ENCODE measurements at places on chromosomes 5 and 9. TPM values are rescaled to one million over a fixed set of nuclear protein-coding genes. Genes with fewer than 3 reads are reported as not detected.

- DNase-seq, result no peak
- no peak overlapping the region for H3K4me3 ChIP-seq
- no peaks in the 10 kb centered on the region for H3K27me3 ChIP-seq
- H3K4me1 ChIP-seq, result no peaks in the 10 kb centered on the region
- H3K27ac ChIP-seq, result no peak overlapping the region
- H3K36me3 ChIP-seq, result no peaks in the 10 kb centered on the region
These were observed 66.0 kb downstream of the AOPEP start for GRCh38 chr9:94792511-94792910.

DNA sequence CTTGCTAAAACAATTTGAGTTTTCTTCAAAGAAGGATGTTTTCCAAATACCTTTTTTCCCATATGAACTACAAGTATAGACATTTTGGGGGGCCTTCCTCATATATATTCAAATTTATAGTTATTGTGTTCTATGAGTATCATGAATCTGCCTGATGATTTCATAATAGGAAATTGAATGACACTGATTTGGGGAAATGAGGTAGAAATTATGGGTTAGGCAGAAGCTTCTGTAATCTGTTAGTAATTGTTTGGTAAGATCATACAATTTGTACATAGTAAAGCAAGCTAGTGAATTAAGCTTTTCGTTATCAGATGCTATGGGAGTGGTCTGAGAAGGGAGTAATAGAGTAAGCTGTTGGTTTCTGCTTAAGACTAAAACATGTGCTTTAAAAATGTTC is 98.0 kb downstream of the TRIO start:
- DNase-seq, result no peak
- H3K4me3 ChIP-seq, result no peak overlapping the region
- H3K4me1 ChIP-seq, result no peaks in the 10 kb centered on the region
- H3K27me3 ChIP-seq, result no peaks in the 10 kb centered on the region
- H3K36me3 ChIP-seq, result no peaks in the 10 kb centered on the region
- no peak overlapping the region for H3K27ac ChIP-seq

DNA sequence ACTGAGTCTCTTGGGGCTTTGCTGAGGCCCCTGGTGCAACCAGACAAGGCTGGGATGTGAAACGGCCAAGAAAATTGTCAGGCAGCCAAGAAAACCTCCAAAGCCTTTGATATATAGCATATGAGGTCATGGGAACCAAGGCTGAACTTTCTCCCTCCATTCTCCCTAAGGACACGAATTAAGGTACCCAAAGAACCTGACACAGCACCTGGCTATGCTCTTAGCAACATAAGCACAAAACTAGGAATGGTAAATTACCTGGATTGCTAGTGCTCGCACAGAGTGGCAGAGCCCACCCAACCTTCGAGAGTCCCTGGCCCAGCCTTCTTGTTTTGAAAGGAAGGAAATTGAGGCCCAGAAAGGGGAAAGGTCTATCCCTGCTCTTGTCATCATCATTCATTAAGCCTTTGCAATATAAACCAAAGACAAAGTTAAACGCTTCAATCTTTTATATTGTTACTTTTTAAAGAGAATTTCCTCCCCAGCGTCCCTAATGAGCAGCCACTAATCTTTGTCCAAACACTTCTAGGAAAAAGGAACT is 220.0 kb upstream of the NR4A3 start:
- no peak overlapping the region for H3K27ac ChIP-seq
- H3K36me3 ChIP-seq, result no peaks in the 10 kb centered on the region
- no peaks in the 10 kb centered on the region for H3K4me1 ChIP-seq
- H3K4me3 ChIP-seq, result no peak overlapping the region

DNA sequence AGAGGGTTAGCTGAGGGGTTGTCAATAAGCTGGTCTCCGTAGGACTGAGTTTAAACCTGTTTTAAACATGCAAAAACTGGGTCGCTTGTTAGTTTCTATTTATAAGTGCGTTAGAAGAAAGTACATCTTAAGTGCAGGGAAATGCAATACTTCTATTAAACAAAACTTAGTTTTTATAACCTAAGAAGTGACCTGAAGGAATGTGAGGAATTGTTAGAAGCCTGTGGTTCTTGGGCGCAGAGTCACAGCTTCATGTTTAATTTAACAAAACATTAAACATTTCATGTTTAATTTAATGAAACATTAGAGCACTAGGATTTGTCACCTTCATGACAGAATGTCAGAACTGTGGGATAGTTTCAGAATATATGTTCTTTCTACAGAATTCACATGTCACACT is 469.2 kb upstream of the WWC1 start:
- H3K27ac ChIP-seq, result no peak overlapping the region
- DNase-seq, result no peak
- H3K4me3 ChIP-seq, result no peak overlapping the region
- H3K36me3 ChIP-seq, result no peaks in the 10 kb centered on the region
- H3K27me3 ChIP-seq, result no peaks in the 10 kb centered on the region
- H3K4me1 ChIP-seq, result no peaks in the 10 kb centered on the region

- no peak overlapping the region for H3K4me3 ChIP-seq
- DNase-seq, result no peak
- no peaks in the 10 kb centered on the region for H3K36me3 ChIP-seq
- H3K4me1 ChIP-seq, result no peaks in the 10 kb centered on the region
These were observed 43.5 kb upstream of the RASGRF2 start for GRCh38 chr5:80916676-80917075.

GRCh38 chr9:72278959-72279358 is 86.0 kb downstream of the ZFAND5 start:
- no peaks in the 10 kb centered on the region for H3K4me1 ChIP-seq
- no peak overlapping the region for H3K4me3 ChIP-seq

ABLIM3 gene
- total RNA-seq, result not detected

DENND4C gene
- 71.8 TPM for total RNA-seq

CSF1R gene
- 2.9 TPM for total RNA-seq

PRDM9 gene
- not detected for total RNA-seq

GRCh38 chr5:138985683-138986082 is 110.5 kb upstream of the LRRTM2 start:
- H3K27me3 ChIP-seq, result no peaks in the 10 kb centered on the region
- H3K27ac ChIP-seq, result no peak overlapping the region
- H3K4me3 ChIP-seq, result no peak overlapping the region
- H3K4me1 ChIP-seq, result peaks cover 19% of the 10 kb centered on the region

MSMP gene
- total RNA-seq, result not detected

- no peaks in the 10 kb centered on the region for H3K4me1 ChIP-seq
- H3K4me3 ChIP-seq, result no peak overlapping the region
- no peaks in the 10 kb centered on the region for H3K36me3 ChIP-seq
- DNase-seq, result no peak
These were observed 433.4 kb downstream of the TMEM38B start for GRCh38 chr9:106127776-106128175.

LVRN gene
- total RNA-seq, result not detected

DNA sequence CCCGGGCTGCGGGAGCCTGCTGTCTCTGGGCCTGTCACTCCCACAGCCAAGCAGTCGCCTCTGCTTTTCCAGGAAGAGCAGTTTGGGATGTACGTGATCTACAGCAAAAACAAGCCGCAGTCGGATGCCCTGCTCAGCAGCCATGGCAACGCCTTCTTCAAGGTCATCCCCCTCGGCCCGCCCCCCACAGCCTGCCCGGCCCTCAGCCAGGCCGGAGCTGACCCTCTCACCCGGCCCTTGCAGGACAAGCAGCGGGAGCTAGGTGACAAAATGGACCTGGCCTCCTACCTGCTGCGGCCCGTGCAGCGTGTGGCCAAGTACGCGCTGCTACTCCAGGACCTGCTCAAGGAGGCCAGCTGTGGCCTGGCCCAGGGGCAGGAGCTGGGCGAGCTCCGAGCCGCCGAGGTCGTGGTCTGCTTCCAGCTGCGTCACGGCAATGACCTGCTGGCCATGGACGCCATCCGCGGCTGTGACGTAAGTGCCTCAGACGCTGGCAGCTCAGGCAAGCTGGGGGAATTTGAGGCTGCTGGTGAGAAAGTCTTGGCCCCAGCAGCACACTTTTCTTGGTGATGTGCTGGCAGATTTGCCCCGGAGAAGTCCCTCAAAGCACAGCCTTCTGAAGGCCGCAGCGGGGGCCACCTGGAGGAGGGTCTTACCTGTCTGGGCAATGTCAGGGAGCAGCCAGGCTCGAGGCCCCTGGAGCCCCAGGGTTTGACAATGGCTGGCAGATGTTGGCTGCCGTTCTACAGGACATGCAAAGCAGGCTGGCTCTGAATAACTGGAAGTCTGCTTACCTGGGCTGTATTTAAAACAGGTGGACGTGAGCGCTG is 20.1 kb upstream of the LRRC14B start:
- no peaks in the 10 kb centered on the region for H3K27me3 ChIP-seq
- no peaks in the 10 kb centered on the region for H3K4me1 ChIP-seq
- no peak overlapping the region for H3K4me3 ChIP-seq
- no peak overlapping the region for H3K27ac ChIP-seq

DNA sequence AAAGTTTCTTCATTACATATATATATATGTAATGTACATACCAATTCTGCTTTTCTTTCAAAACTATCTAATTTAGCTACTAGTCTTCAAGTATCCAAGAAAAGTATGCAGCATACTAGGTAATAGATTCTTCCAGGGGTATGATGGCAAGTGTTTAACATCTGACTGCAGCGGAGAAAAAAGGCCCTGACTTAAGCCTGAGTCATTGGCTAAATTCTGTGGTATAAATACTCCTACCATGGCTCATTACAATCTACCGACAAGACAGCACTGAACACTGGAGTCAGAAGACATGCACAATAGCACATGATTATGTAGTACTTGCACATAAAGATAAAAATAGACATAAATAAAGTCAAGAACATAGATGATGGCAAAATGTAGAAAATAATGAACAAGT is 439.9 kb downstream of the BRINP1 start:
- DNase-seq, result no peak
- H3K36me3 ChIP-seq, result no peaks in the 10 kb centered on the region
- no peaks in the 10 kb centered on the region for H3K4me1 ChIP-seq
- H3K4me3 ChIP-seq, result no peak overlapping the region

DNA sequence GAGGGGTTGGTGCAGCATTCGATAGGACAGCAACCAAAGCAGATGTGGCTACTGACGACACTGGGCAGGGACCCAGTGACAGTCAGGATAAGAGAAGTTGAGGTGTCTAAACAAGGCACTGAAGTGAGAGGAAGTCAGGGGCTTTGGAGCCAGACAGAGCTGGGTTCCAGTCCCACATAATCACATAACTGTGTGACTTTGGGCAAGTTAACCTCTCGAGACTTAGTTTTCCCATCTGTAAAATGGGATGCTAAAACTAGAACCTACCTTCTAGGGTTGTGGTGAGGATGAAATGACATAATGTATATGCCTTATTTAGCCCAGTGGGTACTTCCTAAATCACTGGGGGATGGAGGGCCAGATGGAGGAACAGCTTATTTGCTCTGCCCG is 3.1 kb downstream of the ANGPTL2 start:
- no peak for DNase-seq
- no peak overlapping the region for H3K4me3 ChIP-seq
- H3K4me1 ChIP-seq, result peaks cover 18% of the 10 kb centered on the region
- H3K27ac ChIP-seq, result no peak overlapping the region
- H3K27me3 ChIP-seq, result no peaks in the 10 kb centered on the region

TMEM174 gene
- total RNA-seq, result not detected

TMEM203 gene
- 39.5 TPM for total RNA-seq

GRCh38 chr9:90086101-90086511 is 481.3 kb downstream of the GADD45G start:
- no peak for DNase-seq
- H3K27me3 ChIP-seq, result no peaks in the 10 kb centered on the region
- H3K36me3 ChIP-seq, result no peaks in the 10 kb centered on the region
- no peaks in the 10 kb centered on the region for H3K4me1 ChIP-seq

- peaks cover 4% of the 10 kb centered on the region for H3K36me3 ChIP-seq
- DNase-seq, result no peak
- no peaks in the 10 kb centered on the region for H3K27me3 ChIP-seq
- H3K4me3 ChIP-seq, result no peak overlapping the region
These were observed 36.7 kb downstream of the CDK7 start for GRCh38 chr5:69271376-69271775.

GRCh38 chr9:32906213-32906612 is 95.2 kb downstream of the APTX start:
- H3K27ac ChIP-seq, result no peak overlapping the region
- no peak for DNase-seq
- H3K4me1 ChIP-seq, result no peaks in the 10 kb centered on the region
- no peaks in the 10 kb centered on the region for H3K27me3 ChIP-seq

DNA sequence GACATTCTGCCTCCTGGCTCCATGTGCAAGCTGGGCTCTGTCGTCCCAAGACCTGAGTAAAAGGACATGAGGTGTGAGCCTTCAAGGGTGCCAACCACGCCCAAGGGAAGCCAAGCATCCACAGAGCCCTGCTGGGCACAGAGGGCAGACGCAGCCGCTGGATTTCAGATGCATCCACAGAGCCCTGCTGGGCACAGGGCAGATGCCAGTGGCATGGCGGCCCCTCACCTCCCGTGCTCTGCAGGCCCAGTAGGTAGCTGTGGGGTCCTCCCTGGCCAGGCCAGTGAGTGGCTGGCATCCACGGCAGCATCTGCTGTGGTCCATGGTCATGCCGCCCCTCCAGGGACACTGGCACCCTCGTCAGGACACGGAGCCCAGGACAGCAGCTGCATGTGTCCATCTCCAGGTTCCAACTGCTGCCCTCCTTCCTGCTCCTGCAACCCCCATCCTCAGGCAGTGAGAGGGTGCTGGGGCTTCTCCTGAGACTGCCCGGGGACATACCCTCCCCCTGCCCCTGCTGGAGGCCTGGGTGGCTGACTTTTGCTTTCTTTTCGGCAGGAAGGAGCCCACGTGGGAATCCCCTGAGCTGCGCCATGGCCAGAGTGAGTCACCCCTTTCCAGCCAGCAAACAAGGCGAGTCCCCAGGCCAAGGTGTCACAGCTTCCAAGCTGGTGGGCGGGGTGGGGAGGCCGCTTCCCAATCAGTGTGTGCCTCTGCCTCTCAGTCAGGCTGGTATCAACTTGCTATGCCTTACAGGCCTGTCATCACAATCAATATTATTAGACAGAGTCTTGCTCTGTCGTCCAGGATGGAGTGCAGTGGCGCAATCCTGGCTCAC is 4.0 kb upstream of the TRAF2 start:
- H3K4me3 ChIP-seq, result peak overlapping the region; percentile 43
- H3K4me1 ChIP-seq, result peaks cover 41% of the 10 kb centered on the region
- H3K27me3 ChIP-seq, result no peaks in the 10 kb centered on the region
- peak overlapping the region; percentile 87 for H3K27ac ChIP-seq
- peak; percentile 99 for DNase-seq

GRCh38 chr9:131113655-131114054 is 11.7 kb upstream of the NUP214 start:
- H3K27me3 ChIP-seq, result peaks cover 8% of the 10 kb centered on the region
- H3K4me3 ChIP-seq, result no peak overlapping the region
- H3K36me3 ChIP-seq, result no peaks in the 10 kb centered on the region
- no peak overlapping the region for H3K27ac ChIP-seq
- no peak for DNase-seq

DNA sequence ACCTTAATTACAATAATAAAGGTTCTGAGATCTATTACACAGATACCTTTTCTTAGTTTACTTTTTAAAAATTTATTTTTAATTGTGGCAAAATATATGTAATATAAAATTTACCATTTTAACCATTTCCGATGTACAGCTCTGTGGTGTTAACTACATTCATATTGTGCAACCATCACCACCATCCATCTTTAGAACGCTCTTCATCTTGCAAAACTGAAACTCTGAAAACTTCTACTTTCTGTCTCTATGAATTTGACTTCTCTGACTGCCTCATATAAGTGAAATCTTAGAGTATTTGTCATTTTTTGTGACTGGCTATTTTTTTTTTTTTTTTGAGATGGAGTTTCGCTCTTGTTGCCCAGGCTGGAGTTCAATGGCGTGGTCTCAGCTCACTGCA is 26.8 kb downstream of the WWC1 start:
- no peaks in the 10 kb centered on the region for H3K36me3 ChIP-seq
- no peak overlapping the region for H3K27ac ChIP-seq
- no peak overlapping the region for H3K4me3 ChIP-seq

PCDHA9 gene
- not detected for total RNA-seq

Data from CD4-positive, alpha-beta memory T cell (primary cell).